ENCODE measurements at places on chromosomes 11 and 22.

- no peak for DNase-seq
Observed at GRCh38 chr11:73241300-73241699, 23.2 kb downstream of the P2RY2 start.

DNA sequence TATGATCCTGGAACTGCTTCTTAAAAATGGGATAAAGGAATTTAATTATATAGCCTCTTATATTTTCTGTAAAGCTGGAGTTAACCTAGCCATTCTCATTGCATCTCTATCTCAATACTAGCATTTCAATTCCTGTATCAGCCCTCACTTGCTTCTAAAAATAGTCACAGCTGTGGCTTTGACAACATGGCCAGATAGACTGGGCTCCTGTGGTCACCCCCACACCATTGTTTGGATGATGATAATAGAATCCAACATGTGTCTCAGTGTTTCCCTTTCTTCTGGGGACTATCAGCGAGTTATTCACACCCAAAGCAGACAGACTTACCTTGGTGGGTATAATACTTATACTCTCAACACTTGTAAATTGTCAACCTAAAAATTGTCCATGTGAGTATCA lies 6.9 kb downstream of the VWA5A start:
- no peak for DNase-seq

- DNase-seq, result no peak
Observed at GRCh38 chr11:13329670-13330356, 52.2 kb downstream of the BMAL1 start.

- DNase-seq, result no peak
Observed at GRCh38 chr22:29716814-29717545, 2.8 kb upstream of the CABP7 start.

Data from stimulated activated CD4-positive, alpha-beta T cell treated with anti-CD3 and anti-CD28 coated beads, TNF-alpha, amount 100 ng/mL, for 4 hours (primary cell).